Stomach (tissue), 19 donors: ENCODE measurements at places on chromosomes 11 and 22. TPM values are rescaled to one million over a fixed set of nuclear protein-coding genes. Genes with fewer than 3 reads are reported as not detected.

The FADS2 gene
- 13.0 TPM for total RNA-seq

The SCGB1A1 gene
- not detected for total RNA-seq

The PRAME gene
- total RNA-seq, result not detected

The ASCC2 gene
- total RNA-seq, result 93.3 TPM

The POGLUT3 gene
- 43.7 TPM for total RNA-seq

The USH1C gene
- 22.6 TPM for total RNA-seq

The SCGB1C1 gene
- total RNA-seq, result not detected

The SLC17A6 gene
- not detected for total RNA-seq

The MS4A15 gene
- total RNA-seq, result not detected

The HTR3A gene
- total RNA-seq, result 1.7 TPM

- no peak for DNase-seq
Observed at GRCh38 chr11:117869604-117870003, 6.9 kb downstream of the FXYD6 start.

- no peak for DNase-seq
Observed at GRCh38 chr22:44335066-44335839, 22.5 kb upstream of the SHISAL1 start.

- DNase-seq, result no peak
Observed at GRCh38 chr11:68266936-68267880, 4.6 kb downstream of the C11orf24 start.

GRCh38 chr11:64314146-64314804 is 3.1 kb downstream of the TRMT112 start:
- DNase-seq, result no peak

- no peak for DNase-seq
Observed at GRCh38 chr11:27894552-27894951, 194.3 kb upstream of the BDNF start.

DNA sequence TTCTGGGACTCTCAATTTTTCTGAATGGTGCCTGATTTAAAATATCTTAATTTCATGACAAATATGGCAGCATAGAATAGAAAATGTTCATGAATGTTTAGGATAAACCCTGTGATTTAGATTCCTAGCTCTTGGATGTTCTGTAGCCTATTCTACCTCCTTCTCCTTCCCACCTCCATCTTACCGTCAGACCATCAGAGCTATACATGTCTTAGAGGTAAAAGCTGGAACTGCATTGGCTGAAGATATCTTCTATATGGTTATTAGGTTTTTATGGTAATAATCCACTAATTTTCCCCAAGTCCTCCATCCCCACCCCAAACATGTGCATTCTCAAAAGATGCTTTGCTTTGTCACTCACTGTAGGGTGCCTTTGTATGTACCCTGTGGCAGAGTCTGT is 46.9 kb upstream of the CSTF3 start:
- no peak for DNase-seq

GRCh38 chr11:66470015-66470414 is 3.3 kb downstream of the PELI3 start:
- peak; percentile 2 for DNase-seq

GRCh38 chr11:66687831-66688281 is 10.2 kb upstream of the RBM4B start:
- no peak for DNase-seq

GRCh38 chr11:132844956-132845696 is 687.2 kb downstream of the OPCML start:
- peak; percentile 30 for DNase-seq

- no peak for DNase-seq
Observed at GRCh38 chr11:48011102-48011797, 30.9 kb downstream of the PTPRJ start.

GRCh38 chr11:119936426-119936825 is 201.5 kb downstream of the TRIM29 start:
- no peak for DNase-seq

- peak; percentile 95 for DNase-seq
Observed at GRCh38 chr11:68099474-68100405, 21.4 kb downstream of the CHKA start.

DNA sequence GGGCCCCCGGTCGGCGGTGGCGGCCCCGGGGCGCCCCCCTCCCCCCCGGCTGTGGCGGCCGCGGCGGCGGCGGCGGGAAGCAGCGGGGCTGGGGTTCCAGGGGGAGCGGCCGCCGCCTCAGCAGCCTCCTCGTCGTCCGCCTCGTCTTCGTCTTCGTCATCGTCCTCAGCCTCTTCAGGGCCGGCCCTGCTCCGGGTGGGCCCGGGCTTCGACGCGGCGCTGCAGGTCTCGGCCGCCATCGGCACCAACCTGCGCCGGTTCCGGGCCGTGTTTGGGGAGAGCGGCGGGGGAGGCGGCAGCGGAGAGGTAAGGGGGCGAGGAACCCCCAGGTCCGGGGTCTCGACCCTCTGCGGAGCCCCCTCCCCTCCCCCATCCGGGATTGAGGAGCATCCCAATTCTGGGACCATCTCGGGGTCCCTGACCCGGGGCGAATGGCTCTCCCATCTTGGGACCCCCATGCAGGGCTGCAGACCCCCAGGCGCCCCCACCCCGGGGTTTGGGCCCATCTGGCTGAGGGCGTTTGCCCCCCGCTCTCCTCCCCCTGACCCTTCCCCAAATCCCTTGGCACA is 431 bp downstream of the KMT2A start:
- DNase-seq, result peak; percentile 67

DNA sequence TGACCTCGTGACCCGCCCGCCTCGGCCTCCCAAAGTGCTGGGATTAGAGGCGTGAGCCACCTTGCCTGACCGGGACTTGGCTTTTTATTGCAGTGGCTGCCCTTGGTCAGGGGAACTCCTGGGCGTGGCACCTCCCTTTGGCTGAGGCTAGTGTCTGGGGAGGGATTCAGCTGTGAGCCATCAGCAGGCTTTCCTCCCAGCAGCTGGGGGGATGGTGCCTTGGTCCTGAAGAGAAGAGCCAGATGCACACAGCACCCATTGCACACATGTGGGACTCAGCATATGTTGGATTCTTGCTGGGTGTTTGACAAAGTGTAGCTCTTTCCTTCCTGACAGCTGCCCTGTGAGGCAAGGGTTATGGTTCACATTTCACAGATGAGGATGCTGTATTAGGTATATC is 8.4 kb downstream of the CYTH4 start:
- no peak for DNase-seq

DNA sequence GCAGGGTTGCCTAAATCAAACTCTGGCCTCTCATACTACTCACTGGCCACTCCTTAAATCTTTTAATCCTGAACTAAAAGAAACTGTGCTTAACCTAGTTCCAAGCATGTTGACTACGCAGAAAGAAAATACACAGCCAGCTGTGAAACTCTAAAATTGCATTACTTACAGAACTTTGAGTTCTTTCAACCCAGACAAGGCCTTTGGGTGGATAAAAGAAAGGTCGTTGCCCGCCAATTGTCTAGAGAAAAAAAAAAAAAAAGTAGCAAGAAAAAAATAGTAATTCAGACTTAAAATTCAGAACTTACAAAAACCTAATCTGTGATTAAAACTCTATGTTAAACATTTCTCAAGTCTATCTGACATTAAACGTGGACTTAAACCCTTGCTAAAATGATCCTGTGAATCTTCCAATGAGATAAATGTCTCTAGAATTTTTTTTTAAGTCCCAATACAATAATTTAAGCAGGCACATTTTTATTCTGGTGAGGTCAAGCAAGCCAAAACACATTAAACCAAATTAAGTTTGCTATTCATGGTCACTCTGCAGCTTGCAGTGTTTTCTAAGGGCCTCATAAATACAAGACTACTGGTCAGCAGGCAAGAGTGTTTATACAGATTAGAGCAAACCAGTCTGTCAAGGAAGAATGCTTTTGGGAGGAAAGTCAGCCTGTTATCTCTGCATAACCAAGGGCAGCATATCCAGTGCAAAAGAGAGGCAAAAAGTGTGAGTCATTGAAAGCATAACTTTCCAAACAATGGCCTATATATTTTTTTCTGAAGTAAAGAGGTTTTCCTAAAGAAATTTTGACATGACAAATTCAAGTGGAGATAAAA is 29.5 kb upstream of the CCDC34 start:
- DNase-seq, result no peak

DNA sequence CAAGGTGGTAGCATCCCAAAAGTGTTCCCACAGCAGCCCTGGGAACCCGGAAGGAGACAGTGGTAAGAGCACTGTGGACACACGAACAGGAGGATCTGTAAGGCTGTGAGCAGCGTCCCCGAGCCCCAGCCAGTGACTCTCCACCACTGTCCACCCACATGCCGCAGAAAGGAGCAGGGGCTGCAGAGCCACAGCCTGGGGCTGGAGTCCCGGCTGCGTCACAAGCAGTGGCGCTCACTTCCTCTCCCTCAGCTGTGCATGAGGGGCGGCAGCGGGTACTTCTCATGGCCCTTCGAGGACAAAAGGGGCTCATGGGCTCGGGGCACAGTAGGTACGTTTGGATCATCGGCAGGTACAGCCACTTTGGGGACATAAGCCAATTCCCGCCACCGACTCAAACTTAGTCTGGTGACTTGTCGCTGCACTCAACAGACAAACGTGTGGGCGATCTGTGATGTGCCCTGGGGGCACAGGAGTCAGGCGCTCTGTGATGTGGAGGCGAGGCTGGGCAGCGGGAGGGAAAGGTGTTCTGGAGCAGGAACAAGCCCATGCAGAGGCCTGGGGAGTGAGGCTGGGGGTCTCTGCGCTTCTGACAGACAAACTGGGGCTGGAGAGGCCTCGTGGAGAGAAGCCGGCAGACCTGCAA is 68.5 kb downstream of the SCUBE1 start:
- no peak for DNase-seq

DNA sequence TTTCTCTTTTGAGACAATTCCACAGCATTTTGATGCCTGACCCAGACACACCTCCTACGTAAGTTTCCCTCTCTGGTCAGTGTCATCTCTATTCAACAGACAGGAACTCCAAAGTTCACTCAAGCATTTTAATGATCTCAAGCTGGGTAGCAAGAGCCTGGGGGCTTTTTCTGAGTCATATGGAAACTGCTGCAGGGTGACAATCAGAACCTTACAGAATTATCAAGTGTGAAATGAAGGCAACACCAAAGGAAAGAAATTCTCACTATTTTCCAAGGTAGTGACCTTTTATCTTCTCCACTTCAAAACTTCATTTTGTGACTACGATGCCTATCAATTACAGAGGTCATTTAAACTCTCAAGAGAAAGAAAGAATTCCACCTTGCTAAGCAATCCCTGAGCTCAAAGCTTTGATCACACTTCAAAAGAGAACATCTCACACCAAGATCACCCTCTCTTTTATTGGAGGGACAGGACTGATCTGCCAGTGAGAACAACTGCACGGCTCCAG is 229.0 kb upstream of the ZC3H12C start:
- no peak for DNase-seq

GRCh38 chr11:95764267-95764898 is 25.2 kb downstream of the FAM76B start:
- DNase-seq, result peak; percentile 80

DNA sequence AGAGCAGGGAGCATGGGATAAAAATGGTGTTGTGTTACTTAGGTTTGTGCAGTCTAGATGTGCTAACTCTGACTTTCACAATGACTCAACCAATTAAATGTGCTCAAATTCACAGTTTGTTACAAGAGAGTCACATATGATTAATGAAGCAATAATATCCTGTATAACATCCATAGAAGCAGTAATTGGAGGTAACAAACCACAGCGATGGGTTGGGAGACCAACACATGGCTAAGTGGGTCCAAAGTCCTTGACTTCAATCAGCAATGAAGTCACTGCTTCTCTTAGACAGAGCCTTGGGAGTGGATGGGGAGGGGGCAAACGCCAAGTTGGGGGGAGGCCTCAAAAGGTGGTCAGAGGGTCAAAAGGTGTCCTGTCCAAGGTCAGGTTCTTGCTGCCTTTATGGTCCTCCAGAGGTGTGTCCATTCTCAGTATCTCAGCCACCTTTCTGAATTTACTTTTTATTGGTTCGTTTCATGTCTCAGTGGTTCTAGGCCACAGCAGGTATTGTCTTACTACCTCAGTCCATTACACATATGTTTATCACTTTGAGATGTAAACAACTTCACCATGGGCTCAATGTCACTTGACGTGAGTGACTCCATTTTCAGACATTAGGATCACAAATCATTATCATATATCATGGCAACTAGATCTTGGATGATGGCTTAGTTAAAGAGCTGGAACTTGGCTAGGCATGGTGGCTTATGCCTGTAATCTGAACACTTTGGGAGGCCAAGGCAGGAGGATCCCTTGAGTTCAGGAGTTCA is 32.4 kb downstream of the SLN start:
- no peak for DNase-seq

DNA sequence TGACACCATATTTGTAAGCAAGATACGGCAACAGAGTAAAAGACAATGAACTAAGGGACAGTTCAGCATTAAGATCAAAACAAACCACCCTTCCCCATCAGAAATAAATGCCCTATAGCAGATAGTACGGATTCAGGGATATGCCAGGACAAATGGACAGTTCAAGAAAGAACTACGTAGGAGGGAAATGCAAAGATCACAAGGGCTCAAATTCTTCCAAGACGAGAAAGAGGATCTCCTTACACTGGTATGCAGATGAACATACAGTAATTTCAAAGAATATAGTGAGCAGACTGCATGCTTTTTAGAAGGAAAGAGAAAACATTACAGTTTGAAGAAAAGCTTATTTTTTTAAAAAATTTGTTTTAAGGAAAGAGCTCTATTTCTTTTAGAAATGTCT is 124.7 kb upstream of the APOA1 start:
- DNase-seq, result no peak

DNA sequence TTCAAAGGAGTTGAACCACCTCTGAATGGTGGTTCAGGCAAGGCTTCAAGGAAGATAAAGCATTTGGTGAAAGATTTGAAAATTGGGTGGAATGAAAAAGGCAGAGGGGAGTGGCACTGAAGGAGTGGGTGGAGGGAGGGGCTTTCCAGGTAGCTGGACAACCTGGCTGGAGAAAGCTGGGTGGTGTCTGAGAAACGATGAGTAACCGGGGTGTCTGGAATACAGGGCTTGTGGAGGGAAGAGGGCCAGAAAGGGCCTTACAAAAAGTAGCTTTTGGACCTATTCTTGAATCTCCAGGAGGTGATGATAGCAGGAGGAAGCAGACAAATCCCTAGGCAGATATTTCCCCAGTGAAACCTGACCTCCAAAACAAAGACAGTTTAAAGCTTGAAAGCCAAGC is 99.3 kb downstream of the RASSF10 start:
- DNase-seq, result no peak

GRCh38 chr11:84297570-84297969 is 1011.4 kb upstream of the CCDC90B start:
- DNase-seq, result no peak

DNA sequence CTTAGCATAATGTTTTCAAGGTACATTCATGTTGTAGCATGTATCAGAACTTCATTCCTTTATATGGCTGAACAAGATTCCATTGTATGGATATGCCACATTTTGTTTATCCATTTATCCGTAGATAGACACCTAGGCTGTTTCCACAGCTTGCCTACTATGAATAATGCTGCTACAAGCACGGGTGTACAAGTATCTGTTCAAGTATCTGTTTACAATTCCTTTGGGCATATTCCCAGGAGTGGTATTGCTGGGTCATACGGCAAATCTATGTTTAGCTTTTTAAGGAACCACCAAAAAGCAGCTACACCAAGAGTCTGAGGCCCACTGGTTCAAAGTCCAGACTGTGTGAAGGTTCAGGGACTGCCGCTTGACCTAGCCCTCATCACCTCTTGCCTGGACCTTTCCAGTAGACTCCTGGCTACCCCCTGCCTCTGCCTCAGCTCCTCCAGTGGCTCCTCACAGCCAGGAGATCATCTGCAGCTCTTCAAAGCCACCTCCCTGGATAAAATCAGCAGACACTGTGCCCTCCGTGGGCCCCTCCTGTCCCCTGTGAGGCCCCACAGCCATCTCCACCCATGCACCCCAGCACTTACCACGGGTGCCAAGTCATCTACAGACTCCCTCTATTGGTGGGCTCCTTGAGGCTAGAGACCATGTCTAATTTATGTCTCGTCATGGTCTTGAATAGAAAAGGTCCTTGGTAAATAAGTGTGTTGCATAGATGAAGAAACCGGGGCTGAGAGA is 160.3 kb downstream of the MN1 start:
- DNase-seq, result peak; percentile 30

GRCh38 chr22:49400941-49401598 is 426.6 kb downstream of the BRD1 start:
- DNase-seq, result peak; percentile 7
